ENCODE measurements at places on chromosomes 5 and 9.

GRCh38 chr5:133763744-133764143 lies 151.4 kb upstream of the FSTL4 start:
- no peak for DNase-seq

DNA sequence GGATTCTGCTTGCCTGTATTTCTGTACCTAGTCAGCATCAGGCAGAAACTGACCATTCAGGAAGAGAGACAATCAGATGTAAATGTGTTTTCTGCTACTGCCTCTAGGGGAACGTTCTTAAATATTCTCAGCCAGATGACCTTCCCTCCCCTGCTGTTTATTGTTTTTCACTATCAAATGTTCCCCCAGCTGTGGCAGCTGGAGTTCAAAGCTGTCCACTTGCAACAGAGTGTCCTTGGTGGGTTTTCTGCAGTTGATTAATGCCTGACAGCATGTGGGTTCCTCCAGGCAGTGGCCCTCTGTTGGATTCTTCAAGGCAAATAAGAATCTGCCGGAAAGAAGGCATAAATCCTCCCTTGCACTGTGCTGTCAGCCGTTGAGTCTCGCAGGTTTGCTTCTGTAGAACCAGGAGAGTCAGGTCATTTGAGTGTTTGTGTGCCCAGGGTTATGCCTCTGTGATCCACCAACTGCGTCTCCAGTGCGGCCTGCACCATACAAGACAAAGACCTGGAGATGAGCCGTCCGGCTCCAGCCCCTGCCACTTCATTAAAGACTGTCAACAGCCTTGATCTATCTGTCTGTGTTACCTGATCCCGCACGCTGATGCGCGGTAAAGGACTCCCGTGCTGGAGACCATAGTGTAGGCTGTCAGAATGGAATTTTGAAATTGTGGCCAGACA lies 203.4 kb downstream of the GADD45G start:
- DNase-seq: peak; percentile 56

GRCh38 chr9:37337301-37337890 lies 85.1 kb upstream of the GRHPR start:
- peak; percentile 14 for DNase-seq

DNA sequence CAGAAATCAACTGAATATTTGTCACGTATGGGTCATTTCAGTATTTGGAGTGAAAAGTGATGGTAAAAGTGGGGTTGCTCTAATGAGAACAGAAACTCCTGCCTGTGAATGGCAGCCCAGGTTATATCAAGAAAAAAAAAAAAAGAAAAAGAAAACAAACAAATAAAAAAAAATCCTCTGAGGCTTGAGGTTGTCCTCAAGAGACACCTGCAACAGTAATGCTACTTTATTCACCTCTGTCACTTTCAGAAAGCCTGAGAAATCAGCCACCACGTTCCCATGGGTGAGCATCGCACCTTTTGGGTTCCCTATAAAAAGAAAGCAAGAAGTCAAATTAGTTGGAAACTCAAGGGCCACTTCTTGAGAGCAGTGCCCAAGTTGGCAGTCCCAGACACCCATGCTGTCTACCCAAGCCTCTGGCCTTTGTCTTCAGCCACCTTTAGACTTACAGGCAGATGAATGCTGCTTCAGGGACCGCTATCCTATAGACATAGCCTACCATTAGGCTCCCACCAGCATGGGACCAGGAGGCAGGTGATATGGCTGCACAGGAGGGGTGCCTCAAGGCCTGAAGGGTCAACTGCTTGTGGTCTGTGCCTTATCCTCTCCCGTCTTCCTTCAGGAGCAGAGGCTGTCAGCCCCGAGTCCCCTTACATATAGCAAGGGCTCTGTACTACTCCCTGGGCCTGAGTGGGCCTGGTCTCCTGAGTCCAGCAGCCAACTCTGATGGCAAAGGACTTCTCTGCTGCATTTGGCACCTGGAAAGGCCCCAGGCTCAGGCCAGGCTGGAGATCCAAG lies 31.1 kb upstream of the MEIKIN start:
- DNase-seq: no peak

DNA sequence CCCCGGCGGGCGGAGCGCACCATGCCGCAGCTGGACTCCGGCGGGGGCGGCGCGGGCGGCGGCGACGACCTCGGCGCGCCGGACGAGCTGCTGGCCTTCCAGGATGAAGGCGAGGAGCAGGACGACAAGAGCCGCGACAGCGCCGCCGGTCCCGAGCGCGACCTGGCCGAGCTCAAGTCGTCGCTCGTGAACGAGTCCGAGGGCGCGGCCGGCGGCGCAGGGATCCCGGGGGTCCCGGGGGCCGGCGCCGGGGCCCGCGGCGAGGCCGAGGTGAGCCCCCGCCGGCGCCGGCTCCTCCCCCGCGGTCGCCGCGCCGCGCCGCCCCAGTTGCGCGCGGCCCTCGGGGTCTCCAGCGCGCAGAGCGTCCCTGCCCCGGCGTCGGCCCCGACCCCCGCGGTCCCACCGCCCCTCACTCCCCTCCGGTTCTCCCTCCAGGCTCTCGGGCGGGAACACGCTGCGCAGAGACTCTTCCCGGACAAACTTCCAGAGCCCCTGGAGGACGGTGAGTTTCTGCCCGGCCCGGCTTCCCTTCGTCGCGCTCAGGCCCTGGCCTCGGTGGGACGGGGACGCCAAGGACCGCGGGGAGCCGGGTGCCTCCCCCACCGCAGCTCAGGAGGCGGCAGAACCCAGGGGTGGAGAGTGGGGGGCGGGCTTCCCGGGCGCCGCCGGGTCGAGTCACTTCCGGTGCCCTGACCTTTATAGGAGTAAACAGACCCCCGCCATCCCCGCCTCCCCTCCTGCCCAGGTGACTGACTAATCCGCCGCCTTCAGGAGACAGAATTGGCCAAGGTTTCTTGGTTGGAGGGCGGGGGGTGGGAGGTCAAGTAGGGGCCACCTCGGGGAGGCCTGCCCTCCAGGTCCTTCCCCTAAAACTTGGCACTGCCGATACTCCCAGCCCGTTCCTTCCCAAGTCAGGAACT lies 665 bp downstream of the TCF7 start:
- DNase-seq: peak; percentile 84

- DNase-seq: no peak
Measured at GRCh38 chr9:27467486-27467885, 56.6 kb upstream of the IFNK start.

GRCh38 chr5:67205981-67206380 lies 9.4 kb upstream of the CD180 start:
- no peak for DNase-seq

DNA sequence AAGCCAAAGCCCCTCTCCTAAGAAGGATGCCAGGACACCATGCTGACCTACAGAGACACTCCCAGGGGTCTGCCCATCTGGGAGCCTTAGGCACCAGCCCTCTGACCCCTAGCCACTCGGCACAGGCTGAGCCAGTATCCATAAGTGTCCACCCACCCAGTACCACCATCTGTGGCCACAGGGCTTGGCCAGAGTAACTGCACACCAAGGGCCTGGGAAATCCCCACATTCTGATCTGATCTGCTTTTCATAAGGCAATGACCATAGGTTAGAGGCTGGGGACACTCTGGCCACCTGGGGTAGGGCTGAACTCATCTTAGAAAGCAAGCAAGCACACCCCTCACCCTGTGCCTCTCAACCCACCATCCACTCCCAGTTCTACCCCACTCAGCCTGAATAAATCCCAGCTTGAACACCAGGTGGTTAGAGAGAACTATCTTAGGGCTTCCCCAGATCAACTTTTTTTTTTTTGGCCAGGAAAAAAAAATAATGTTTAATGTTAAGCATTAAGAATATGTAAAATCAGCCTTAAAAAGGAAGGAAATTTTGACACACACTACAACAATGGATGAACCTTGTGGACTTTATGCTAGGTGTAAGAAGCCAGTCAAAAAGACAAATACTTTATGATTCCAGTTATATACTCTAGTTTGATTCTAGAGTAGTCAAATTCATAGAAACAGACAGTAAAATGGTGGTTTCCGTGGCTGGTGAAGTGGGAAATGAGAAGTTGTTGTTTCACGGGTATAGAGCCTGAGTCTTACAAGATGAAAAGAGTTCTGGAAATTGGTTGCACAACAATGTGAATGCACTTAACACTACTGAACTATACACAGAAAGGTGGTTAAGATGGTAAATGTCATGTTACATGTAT lies 6.2 kb downstream of the GNPDA1 start:
- no peak for DNase-seq

DNA sequence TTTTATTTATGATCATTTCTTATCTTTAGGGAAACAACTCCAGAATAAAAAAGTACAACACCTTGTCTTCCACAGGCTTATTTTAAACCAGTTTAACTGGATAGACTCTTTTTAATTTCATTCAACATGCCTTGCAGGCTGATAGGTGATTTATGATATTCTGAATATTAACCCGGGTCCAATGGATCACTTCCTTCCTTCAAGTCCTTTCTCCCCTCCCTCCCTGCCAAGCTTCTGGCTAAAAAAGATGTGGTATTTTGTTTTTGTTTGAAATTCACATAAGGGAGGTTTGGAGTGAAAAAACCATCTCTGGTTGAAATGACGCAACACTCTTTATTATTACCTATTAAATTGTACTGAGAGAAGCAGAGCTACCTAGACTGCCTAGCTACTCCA lies 265.3 kb downstream of the MLLT3 start:
- DNase-seq: no peak

DNA sequence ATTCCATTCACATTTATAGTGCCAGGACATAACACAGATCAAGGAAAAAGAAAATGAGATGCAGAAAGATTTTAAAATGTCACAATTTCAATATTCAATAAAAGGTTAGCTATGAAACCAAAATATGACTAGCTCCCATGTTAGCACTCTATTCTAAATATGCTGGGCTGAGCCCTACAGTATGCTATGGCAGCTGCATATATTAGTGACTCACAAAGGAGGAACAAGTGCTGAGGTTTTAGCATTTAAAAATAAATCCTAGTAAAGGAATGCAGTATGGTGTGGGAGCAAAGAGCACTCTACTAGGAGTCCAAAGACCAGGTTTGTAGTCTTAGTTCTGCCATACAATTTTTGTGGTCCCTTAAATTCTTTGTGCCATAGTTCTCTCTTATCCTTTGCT lies 118.4 kb downstream of the OXCT1 start:
- DNase-seq: no peak

- no peak for DNase-seq
Measured at GRCh38 chr5:3393920-3394597, 201.6 kb upstream of the IRX1 start.

DNA sequence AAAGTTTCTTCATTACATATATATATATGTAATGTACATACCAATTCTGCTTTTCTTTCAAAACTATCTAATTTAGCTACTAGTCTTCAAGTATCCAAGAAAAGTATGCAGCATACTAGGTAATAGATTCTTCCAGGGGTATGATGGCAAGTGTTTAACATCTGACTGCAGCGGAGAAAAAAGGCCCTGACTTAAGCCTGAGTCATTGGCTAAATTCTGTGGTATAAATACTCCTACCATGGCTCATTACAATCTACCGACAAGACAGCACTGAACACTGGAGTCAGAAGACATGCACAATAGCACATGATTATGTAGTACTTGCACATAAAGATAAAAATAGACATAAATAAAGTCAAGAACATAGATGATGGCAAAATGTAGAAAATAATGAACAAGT lies 439.9 kb downstream of the BRINP1 start:
- no peak for DNase-seq

DNA sequence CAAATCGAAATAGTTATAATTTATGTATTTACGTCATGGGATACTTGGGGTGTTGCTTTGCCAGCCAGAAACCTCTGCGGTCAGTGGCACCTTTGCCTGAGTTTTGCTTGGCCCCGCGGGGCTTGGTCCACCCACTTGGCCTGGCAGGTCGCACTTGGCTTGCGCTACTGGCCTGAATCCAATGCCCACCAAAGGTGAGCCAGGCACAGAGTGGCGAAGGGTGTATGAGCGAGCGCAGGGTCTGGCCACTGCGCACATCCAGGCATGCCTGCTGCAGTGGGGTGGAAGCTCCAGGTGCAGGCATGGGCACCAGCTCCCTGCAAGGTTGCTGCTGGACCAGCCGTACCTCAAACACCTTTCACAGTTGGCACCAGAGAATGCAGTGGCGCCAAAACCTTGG lies 714.6 kb downstream of the CDH9 start:
- no peak for DNase-seq

GRCh38 chr5:58496488-58496887 lies 5.3 kb downstream of the GAPT start:
- no peak for DNase-seq

- DNase-seq: peak; percentile 68
Measured at GRCh38 chr9:129140397-129141065, 29.3 kb downstream of the PTPA start.

- DNase-seq: no peak
Measured at GRCh38 chr9:83027153-83027891, 35.6 kb downstream of the RASEF start.

DNA sequence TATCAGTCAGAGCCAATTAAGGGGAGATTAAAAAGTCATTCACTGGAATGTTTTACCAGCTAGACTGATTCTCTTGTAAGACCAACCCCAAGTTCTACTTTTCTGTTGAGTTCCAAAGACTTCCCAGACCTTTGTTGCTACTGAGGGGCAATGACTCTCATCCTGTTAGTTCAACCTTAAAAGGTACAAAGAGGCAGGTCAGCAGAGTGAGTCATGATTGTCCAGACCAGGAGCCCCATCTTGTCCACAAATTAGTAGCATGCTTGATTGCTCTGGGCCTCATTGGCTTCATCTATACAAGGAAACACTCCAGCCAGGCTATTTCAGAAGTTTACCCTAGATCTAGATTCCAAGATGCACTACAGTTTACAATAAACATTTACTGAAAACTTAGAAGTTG lies 79.9 kb upstream of the IL7R start:
- DNase-seq: no peak

- DNase-seq: no peak
Measured at GRCh38 chr9:99445371-99445891, 223.3 kb downstream of the SEC61B start.

DNA sequence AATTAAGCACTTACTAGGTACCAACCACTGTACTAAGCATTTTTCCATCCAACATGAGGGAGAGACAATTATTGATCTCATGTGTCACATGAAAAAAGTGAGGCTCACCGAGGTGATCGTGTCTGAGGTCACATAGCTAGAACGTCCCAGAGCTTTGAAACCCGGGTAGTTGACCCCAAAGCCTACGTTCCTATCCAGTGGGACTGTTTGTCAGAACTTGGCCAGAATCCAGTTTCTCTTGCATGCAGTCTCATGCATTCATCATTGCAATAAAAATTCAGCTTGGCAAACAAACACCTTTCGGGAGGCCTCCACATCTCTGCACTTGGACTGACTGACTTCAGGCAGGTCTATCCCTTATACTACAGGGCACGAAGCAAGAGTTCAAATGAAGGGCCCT lies 23.4 kb upstream of the FAT2 start:
- no peak for DNase-seq

All from SK-N-SH (cell line).